Dorsolateral prefrontal cortex (tissue), 122 donors: ENCODE measurements at places on chromosomes 12 and 14. TPM values are rescaled to one million over a fixed set of nuclear protein-coding genes. Genes with fewer than 3 reads are reported as not detected.

The HNRNPC gene
- total RNA-seq = 384 TPM

The PPM1H gene
- total RNA-seq = 58.3 TPM

The VWF gene
- total RNA-seq = 146 TPM

The ZC3H14 gene
- total RNA-seq = 72.1 TPM

The BDKRB2 gene
- total RNA-seq = 1.1 TPM

The PLD4 gene
- 16.1 TPM for total RNA-seq

The SSPN gene
- 24.8 TPM for total RNA-seq

The TMTC1 gene
- 45.6 TPM for total RNA-seq

The CCDC38 gene
- not detected for total RNA-seq

The RNASE7 gene
- not detected for total RNA-seq

The LTBP2 gene
- 4.0 TPM for total RNA-seq

The GNB3 gene
- total RNA-seq = 18.7 TPM

The TMEM63C gene
- 60.4 TPM for total RNA-seq

The GPRC5D gene
- not detected for total RNA-seq

The LHX5 gene
- total RNA-seq = not detected
